Brain microvascular endothelial cell (primary cell): ENCODE measurements at places on chromosomes 7 and 10.

DNA sequence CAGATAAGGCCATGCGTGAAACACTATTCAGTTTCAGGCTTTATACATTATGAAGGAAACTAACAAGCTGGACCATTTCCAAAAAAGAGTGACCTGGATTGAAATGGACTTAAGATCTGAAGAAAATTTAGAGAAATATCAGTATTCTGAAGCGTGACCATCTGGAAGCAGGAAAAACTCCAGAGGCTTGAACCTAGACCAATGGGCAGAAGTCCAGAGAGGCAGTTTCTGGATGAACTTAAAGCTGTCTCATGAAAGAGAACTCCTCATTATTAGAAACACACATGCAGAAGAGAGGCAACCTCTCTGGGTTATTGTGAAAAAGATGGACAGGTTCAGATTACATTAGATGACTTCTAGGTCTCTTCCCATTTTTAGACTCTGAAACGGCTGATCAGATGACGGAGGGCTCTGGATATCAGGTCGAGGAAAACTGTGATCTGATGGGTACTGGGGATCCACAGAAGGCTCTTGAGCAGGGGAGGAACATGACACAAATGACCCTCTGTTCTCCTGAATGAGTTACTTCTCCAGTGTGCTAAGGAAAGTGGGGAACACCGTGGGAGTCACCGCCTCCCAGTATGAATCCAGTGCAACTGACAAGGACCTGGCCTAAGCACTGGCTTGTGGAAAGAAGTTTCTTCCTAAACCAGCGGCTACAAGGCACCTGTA, 116.5 kb downstream of the SPDYE5 start:
- DNase-seq: no peak

DNA sequence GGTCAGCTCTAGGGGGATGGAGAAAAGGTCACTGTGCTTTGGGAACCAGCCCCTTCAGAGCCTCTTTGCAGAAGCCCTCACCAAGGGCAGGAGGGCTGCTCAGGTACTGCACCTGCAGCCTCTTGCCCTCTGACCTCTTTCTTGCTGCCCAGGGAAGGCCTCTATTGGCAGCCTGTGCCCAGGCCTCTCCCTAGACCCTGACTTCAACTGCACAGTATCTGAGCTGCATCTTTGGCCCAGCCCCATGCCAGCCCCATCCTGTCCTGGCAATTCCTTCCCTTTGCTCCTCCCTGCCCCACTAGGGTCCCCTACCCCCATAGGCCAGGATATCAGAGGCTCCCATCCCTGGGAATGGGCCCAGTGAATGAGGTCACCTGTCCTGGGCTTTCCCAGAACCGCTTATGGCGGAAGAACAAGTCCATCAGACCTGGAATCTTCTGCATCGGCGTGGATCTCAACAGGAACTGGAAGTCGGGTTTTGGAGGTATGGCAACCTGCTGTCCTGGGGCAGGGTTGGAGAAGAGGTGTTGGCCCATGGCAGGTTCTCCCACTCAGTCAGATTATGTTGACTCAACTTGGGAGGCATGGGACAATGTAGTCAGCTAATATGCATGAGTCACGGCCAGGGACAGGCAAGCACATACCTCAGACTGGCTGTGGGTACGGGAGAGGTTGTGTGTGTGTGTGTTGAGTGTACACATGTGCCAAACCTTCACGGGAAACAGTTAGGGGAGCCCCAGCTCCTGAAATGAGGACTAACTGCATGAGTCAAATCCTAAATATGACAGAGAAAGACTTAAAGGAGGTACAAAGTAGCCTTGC, 17.1 kb upstream of the CPA1 start:
- DNase-seq: peak; percentile 95

DNA sequence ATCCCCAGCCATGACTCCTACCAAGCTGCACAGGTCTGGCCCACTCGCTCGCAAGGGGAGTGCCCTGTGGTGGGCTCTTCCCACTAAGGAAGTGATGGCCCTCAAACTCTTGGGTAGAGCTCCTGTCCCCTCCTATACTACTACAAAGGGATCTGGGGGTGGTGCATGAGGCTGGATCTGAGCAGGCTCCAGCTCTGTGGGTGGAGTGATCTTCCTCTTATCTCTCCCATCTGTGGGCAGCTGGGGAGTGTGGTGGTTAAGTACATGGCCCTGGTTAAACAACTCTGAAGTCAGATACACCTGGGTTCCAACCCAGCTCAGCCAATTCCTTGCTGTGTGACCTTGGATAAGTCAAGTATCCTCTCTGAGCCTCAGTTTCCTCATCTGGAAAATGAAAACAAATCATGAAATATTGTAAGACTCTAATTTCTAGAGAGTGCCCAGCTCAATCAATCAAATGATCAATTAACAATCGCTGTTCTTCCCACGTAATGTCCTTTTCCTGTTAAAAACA, 17.4 kb downstream of the DDIT4 start:
- DNase-seq: no peak

DNA sequence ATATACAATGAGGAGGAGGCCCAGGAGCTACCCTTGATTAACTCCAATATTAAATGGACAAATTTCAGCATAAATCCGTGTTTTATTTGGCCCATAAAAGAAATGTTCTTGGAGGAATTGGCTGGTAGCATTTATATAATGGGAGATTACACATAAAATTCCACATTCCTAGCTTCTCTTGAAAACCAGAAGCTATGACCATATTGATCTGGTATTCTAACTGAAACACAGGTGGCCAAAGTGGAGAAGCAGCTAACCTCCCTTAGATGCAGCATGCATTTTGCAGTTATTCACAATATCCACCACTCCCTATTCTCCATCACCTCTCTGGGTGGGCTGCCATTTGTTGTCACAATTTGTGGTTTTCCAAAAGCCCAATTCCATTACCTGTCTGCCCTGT, 148.8 kb upstream of the CACNA2D1 start:
- DNase-seq: no peak

GRCh38 chr7:67907792-67908191, 911.2 kb downstream of the TYW1 start:
- DNase-seq: no peak

- DNase-seq: no peak
Measured at GRCh38 chr7:57651006-57651405, 201.0 kb downstream of the ZNF716 start.

GRCh38 chr7:2553831-2554581, 1.3 kb downstream of the BRAT1 start:
- DNase-seq: no peak

DNA sequence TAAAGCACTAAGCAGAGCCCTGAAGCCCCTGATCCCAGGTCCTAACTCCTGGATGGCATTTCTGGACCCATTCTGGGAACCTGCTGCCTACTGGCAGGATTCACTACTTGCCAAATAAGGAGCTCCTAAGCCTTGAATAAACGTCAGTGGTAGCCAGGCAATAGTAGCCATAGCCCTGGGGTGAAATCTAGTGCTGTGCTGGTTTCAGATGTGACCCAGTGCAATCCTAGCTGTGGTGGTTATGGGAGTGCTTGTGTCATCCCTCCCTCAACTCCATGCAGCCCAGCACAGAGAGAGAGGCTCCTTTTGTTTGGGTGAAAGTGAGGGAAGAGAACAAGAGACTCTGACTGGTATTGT, 43.7 kb downstream of the PCLO start:
- no peak for DNase-seq

- no peak for DNase-seq
Measured at GRCh38 chr7:31563522-31563921, 49.6 kb downstream of the ITPRID1 start.

DNA sequence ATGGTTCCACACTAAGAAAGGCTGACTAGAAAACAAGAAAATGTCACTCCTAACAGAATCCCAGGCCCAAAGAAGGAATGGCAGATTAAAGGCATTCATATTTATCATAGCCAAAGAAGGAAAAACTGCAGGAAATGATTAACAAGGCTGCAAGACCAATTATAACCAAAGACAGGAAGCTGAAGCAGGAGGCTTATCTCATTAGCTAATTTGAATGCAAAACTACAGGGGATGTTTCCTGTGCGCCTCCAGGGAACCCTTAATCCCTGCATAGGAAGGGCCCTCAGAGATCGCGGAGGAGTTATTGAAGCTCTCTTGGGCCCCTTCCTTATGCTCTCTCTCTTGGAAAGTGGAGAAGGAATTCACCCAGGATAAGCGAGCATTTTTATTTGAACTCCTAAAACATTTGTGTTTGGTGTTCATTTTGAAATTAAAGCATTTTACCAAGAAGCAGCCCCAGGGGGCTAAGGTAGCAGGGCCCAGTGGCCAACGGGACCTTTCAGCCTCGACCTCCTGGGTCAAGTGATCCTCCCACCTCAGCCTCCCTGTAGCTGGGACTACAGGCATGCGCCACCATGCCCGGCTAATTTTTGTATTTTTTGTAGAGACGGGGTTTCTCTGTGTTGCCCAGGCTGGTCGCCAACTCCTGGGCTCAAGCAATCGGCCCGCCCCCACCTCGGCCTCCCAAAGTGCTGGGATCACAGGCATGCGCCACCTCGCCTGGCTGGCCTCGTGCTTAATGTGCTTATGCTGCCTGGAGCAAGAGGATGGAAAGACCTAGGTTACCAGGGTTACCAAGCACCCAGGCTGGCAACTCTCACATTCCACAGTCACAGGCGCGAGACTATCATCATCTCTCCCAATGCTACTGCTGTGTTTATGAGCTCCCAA, 24.1 kb upstream of the PROSER2 start:
- DNase-seq: no peak

DNA sequence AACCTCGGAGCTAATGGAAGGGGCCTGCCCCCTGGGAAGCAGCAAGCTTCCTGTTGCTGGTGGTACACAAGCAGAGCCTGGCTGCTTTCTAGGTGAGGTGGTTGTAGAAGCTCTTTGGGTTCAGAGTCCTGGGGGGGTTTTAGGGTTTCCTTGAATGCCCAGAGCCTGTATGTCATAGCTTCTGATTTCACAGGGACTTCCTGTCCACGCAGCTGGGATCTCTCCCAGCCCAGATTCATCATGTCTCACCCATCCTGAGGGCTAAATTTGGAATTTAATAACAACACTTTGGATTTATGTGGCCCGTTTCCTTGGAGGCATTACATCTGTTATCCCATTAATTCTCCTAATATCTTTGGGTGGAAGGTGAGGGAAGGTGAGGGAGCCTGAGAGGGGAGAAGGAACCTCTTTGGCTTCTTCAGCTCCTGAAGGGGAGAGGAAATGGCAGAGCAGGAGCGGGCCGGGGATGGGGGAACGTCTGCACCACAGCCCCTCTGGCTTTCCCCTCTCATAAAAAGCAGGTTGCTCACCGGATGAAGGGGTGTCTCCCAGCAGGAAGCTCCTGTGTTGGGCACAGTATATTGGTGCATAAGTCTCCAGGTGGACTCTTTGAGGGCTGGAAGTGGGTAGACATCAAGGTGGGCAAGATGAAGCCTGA, 19.7 kb downstream of the RPS24 start:
- peak; percentile 22 for DNase-seq

- peak; percentile 19 for DNase-seq
Measured at GRCh38 chr10:7488418-7488829, 77.6 kb upstream of the SFMBT2 start.

DNA sequence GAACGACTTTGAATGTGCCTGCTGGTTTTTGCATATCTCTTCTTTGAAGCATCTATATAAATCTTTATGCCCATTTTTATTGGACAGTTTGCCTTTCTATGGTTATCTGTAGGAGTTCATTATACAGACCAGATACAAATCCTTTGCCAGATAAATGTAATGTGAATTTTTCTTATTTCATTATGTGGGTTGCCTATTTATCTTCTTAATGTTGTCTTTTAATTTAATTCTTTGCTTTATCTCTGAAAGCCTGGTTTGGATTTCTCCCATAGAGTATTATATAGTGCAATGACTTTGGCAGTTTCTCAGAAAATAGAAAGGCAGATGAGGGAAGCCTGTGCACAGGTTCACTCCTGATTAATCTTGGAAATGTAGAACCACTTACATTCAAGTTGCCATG, 1025.1 kb downstream of the GRM8 start:
- DNase-seq: no peak

DNA sequence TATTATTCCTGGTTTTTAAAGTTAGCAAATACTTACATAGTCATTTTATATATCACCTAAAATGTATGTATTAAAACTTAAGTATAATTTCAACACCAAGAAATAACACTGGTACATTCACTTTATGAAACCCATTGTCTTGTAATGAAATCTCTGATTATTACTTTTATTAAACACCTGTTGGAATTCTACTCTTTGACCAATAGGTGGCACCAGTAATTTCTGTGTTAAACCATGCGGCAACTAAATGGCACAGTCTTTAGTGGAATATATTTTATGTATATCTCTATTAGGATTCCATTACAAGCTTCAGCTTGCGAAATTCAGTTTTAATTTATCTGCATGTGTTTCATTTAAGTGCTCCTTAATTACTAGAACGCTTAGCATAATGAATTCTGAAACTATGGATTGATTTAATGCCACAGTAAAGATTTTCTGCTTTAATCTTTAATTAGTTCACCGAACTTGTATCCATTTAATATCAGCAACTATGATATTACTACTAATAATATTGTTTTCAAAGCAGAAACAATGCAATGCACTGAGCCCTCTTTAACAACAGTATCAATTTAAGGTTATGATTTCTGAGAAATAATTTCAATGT, 181.3 kb downstream of the MAGI2 start:
- no peak for DNase-seq

DNA sequence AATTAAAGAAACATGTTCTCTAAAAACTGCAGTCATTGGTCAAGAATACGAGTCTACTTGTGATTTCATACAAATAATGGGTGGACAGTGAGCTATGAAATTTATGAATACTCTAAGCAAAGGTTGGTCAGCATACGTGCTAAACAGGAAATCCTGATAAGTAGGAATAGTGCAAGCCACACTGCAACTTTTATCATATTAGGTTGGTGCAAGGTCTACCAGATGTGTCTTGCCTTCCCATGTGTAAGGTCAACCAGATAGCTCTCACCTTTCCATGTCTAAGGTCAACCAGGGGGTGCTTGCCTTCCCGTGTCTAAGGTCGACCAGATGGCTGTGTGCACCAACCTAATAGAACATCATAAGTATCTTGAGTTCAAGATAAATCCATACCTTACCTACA, 2.0 kb upstream of the ITGB1 start:
- DNase-seq: no peak

DNA sequence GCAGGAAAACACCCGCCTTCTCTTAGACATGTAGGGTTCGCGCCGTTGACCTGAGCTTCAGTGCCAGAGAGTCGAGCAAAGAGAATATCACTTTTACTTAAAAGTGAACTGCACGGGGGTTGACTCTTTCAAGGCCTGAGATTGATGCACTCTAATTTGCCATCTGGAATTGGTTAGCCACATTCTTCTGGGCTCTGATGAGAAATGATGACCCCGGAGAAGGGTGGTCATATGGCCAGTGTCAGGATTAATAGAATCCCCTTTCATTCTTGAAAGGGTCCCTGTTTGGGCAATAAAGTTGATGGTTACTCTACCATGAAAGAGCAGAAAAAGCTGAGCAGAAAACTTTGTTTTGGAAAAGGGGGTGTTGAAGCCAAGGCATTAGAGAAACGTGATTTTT, 31.2 kb downstream of the GRK5 start:
- no peak for DNase-seq

- DNase-seq: no peak
Measured at GRCh38 chr7:106218546-106218945, 66.2 kb downstream of the NAMPT start.

DNA sequence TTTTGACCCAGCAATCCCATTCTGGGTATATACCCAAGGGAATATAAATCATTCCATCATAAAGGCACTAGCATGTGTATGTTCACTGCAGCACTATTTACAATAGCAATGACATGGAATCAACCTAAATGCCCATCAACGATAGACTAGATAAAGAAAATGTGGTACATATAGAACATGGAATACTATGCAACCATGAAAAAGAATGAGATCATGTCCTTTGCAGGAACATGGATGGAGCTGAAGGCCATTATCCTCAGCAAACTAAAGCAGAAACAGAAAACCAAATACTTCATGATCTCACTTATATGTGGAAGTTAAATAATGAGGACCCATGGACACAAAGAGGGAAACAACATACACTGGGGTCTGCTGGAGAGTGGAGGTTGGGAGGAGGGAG, 58.0 kb upstream of the STARD3NL start:
- no peak for DNase-seq
